ENCODE measurements at places on chromosomes 5 and 9.

- no peak for DNase-seq
Measured at GRCh38 chr5:135251093-135251492, 147.9 kb downstream of the MACROH2A1 start.

DNA sequence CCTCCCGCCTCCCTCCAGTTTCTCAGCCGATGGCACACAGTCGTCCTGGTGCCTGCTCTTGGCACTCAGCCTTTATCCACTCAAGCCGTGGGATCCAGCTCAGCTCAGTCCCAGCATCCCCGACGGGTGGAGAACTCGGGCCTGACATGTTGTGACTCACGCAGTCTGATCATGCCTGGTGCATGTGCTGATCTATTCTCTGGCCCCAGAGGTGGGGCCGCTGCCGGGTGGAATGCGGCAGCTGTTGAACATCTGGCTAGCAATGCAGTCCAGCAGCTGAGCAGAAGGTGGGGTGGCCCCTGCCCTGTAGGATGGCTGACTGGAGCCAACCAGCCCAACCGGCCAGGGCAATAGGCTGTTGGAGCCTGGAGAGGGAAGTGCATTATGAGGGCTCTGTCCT is 1.7 kb upstream of the AIF1L start:
- no peak for DNase-seq

- DNase-seq: no peak
Measured at GRCh38 chr9:116361547-116361946, 208.0 kb downstream of the PAPPA start.

- DNase-seq: peak; percentile 44
Measured at GRCh38 chr5:125199968-125200865, 453.8 kb upstream of the ZNF608 start.

GRCh38 chr5:11683666-11684065 is 220.6 kb downstream of the CTNND2 start:
- no peak for DNase-seq

Data from OCI-LY7 (cell line).